ENCODE measurements at places on chromosomes 7 and 10. TPM values are rescaled to one million over a fixed set of nuclear protein-coding genes. Genes with fewer than 3 reads are reported as not detected.

GRCh38 chr7:101271021-101271420 lies 26.1 kb upstream of the FIS1 start:
- DNase-seq, result no peak

GRCh38 chr7:979151-979550 lies 3.8 kb upstream of the COX19 start:
- DNase-seq, result no peak

- DNase-seq, result no peak
These were observed 154.1 kb downstream of the KIAA1217 start for GRCh38 chr10:24363070-24363469.

DNA sequence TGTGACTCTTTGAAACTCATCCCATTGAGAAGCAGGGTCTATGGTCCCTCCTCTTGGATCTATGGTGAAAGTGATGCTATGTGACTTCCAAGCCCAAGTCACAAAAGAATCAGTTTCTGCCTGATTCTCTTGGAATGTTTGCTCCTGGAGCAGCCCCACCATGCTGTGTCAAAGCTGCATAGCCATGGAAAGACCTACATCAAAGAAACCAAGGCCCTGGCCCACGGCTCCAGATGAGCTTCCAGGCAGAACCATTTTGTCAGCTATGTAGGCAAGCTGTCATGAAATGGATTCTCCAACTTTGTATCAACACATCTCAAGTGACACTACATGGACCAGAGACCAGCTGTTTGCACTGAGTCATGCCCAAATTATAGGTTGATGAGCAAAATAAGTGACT lies 77.0 kb downstream of the AASS start:
- DNase-seq, result no peak

DNA sequence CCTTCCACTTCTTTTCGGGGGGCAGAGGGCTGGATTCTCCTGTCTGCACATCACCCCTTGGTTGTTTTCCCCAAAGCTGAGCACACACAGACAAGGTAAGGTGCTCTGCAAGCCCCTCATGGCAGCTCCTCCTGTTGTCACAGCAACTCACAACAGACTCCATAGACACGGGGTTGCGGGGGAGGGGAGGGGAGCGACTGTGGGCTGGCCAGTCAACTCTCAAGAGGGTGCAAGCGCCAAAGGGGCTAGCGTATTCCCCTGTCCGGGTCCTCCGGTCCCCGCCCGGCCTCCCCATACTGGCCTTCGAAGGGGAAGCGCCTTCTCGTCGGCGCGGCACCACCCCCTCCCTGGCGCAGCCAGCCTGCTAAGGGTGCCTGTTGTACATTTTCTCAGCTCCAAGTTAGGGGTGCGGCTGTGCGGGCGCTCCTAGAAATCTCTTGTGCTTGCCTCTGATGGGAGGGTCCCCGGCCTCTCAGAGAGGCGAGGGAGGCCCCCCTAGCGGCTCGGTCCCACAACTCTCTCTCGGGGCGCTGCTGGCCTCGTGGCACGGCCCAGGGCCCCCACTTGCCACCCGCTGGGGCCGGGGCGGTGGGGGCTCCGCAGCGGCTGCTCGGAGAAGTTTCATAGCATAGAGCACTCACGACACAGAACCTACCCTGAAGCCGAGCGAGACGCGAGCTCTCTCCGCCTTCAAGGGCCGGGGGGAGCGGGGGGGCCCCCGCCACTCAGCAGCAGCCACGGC lies 498 bp downstream of the RHOBTB1 start:
- peak; percentile 42 for DNase-seq

DNA sequence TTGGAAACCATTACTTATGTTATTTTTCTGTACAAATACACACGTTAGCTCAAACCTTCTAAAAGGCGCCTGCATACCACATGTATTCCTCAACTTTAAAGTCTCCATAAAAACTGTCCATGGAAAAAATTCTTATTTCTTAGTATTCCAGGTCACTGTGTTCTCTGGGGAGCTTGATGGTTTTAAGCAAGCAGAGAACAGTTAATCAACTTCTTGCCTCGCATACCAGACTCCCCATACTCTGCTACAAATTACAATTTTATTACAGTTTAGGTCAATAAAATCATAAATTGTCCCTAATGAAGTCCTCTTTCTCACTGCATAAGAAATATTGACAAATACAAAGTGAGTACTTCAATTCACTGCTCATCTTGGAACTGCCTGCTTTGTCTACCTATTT lies 77.0 kb upstream of the GPR22 start:
- no peak for DNase-seq

GRCh38 chr7:121459148-121459547 lies 63.0 kb upstream of the FAM3C start:
- no peak for DNase-seq

Gene FGL2
- total RNA-seq, result 5.7 TPM

GRCh38 chr10:2616215-2616614 lies 451.1 kb upstream of the PFKP start:
- no peak for DNase-seq

Gene TMEM130
- total RNA-seq, result 0.31 TPM

- DNase-seq, result no peak
These were observed 196.8 kb downstream of the ADRA2A start for GRCh38 chr10:111273635-111274034.

Gene VAX1
- total RNA-seq, result not detected

GRCh38 chr10:62384057-62384446 lies 9.9 kb downstream of the ZNF365 start:
- DNase-seq, result no peak

DNA sequence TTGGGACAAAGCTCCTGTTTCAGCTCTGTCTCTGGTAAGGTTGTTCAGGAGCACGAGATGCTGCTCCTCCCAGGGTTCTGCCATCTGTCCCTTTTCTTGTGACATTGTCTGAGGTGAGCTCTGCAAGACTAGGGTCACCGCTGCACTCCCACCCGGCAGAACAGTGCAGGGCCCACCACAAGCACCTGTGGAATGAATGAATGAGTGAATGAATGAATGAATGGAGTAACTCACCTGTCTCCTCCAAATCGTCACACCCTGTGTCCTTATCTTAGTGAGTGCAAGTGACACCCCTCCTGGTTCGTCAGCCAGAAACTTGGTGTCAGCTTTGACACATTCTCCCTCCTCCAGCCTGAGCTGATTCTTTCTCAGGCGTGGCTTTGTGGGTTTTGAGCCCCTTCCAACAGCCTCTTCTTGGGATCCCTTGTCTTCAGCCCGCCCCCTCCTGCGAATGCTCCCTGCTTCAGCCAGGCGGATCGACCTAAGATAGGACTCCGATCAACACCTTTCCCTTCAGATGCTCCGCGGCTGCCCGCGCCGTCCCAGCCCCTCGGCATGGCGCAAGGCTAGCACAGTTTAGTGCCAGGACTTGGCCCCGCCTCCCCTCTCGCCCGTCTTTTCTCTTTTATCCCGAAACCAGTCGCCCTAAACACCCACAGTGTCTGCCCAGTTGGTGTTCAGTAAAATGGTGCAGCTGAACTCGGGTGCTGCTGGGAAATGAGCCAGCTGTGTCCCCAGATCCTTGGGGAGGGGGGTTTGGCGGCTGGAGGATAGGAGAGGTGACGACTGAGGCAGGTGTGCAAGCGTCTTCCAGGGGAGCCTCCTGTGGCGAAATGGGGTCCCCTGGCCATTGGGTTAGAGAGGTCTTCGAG lies 89.3 kb downstream of the BEND7 start:
- DNase-seq, result no peak

DNA sequence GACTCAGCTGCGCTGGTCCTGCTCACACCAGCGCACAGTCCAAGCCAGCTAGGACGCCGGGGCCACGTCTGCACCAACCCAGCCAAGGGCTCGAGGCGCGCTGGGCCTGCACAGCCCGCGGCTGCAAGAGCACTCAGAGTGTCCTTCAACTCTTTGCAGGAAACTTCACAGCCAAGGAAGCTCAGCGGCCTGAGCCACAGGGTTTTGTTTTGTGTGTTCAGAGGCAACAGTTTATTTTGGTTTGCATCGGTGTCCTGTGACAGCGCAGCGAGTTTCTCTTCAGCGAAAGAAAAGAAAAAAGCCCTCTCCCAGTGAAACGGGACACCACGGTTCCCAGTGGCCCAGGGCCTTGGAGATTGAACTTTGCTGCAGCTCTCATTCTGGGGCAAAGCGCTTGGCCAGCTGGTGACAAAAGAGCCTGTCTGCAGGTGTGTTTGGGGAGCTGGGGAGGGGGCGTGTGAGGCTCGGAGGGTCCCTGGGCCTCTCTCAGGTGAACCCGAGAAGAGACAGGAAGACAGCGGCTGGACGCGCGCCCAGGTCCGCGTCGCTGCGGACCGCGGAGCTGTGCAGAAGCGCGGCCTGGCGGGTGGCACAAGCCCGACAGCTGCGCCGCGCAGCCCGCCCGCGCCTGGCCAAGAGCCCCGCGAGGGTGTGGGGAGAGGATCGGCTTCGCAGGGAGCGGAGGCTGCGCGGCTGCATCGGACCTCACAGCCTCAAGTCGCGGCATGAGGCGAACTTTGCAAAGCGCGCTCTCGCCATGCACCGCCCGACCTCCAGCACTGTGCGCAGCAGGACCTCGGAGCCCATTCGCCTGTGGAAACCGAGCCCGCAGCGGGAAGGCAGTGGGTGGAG lies 922 bp downstream of the CXCL12 start:
- DNase-seq, result no peak

DNA sequence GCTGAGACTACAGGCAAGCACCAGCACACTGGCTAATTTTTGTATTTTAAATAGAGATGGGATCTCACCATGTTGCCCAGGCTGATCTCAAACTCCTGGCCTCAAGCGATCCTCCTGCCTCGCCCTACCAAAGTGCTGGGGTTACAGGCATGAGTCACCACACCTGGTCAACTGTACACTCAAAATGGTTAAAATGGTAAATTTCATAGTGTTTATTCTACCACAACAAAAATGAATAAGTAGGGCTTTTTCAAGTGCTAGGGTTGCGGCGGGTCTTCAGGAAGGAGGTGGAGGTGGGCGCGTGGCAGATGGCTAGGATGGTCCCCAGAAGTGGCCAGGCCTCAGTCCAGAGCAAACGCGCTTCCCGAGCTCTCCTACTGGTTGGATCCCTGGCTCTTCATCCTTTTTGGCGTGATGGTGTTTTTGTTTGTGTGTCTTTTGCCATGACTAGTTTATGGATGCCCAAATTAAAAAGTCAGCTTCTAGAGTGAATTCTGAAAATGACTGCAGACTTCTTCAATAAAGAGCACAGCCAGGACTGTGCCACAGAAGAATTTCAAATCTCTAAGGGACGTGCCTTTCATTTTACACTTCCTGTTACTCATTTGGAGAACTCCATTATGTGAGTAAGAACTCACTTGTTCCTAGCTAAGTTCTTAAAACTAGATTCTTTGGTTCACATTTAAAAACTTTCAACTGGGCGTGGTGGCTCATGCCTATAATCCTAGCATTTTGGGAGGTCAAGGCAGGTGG lies 73.9 kb downstream of the TMEM130 start:
- DNase-seq, result no peak

Gene MRPS33
- total RNA-seq, result 46.4 TPM

Gene CCDC172
- total RNA-seq, result not detected

DNA sequence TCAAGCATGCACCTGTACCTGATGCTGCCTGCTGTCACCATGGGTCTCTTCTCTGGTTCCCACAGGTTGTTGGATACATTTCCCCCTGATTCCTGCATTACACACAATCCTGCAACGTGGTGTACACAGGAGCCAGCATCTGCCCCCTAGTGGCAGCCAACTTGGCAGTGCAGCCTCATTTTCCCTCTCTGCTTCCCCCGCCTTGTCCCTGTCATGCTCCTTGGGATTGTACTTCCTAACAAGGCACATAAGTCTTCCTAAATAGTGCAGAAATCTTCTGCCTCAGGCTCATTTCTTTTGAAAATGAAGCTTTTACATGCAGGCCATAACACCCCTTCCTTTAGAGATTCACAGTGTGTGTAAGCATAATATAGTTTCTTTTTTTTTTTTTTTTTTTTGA lies 387.5 kb downstream of the CCSER2 start:
- no peak for DNase-seq

Gene PCLO
- total RNA-seq, result 0.07 TPM

DNA sequence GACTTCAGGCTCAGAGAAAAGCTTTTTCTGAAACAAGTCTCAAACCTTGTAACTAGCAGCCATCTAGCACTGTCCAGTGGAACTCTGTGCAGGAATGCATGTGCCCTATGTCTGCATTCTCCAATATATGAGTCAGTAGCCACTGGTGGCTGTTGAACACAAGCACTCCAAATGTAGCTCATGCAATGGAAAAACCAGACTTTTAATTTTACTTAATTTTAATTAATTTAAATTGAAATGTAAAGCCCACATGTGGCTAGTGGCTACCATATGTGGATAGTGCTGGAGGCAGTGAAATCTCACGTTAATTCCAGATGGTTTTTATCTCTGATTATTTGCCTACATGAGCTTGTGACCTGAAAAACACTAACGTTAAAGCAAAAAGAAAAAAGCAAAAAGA lies 225.1 kb downstream of the GATA3 start:
- DNase-seq, result no peak

Gene NPC1L1
- total RNA-seq, result not detected

DNA sequence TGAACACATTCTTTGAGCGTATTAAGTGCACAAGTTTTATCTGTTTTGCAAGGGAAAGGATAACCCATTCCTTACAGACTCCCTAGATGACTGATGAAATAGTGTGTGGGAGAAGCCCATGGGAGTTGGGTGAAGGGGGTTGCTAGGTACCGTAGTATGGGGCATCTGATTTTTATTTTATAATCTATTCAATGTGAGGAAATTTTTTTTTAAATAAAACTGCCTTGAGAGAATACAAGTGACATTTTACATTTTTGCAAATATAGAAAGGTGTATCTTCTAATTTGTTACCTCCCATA lies 1.4 kb downstream of the BTAF1 start:
- DNase-seq, result no peak

Gene LGI1
- not detected for total RNA-seq

Gene ADRB1
- total RNA-seq, result not detected

DNA sequence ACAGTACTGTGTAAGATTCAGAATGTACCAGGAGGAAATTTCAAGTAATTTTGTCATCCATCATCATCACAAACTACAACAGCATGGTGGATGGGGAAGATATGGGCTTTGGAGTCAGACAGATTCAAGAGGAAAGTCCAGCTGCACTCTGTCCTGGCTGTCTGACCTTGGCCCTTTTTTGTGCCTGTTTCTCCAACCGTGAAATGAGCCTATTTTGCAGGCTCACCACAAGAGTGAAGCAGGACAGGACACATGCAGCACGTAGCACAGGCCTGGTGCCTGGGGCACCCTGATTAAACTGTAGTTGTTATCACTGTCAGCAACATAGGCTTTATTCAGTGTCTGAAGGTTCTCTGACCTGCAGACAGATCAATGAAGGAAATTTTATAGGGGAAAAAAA lies 37.6 kb downstream of the RHOBTB1 start:
- DNase-seq, result no peak

GRCh38 chr7:129845972-129846327 lies 106.8 kb downstream of the UBE2H start:
- no peak for DNase-seq

GRCh38 chr7:109844362-109844761 lies 1246.6 kb upstream of the LRRN3 start:
- no peak for DNase-seq

- DNase-seq, result no peak
These were observed 620.0 kb downstream of the CNTNAP2 start for GRCh38 chr7:146736446-146737190.

All from activated B cell treated with CpG ODN at 0.5 μM for 24 hours (primary cell).